Activated T-cell treated with anti-CD3 and anti-CD28 coated beads, Interleukin-2, amount 50 U/mL, for 48 hours (primary cell): ENCODE measurements at places on chromosomes 16 and 17.

GRCh38 chr17:15931394-15931793, 13.5 kb upstream of the ADORA2B start:
- DNase-seq: no peak

- DNase-seq: no peak
Observed at GRCh38 chr16:67975321-67976105, 4.8 kb downstream of the DPEP3 start.

DNA sequence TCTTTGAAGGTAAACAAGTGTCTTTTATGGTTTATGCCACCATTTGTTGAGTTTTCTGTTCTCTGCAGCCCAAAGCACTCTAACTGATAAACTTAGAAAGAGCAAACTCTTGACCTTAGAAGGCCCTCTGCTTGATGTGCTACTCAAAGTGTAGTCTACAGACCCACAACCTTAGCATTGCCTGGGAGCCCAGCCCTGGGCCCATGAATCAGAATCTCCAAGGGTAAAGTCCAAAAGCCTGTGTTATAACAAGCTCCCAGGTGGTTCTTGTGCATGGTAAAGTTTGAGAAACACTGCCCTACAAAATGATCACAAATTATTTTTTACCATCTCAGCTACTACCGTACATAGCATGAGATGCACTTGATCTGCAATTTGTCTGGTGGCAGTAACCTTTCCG, 6.0 kb downstream of the TOX3 start:
- no peak for DNase-seq

DNA sequence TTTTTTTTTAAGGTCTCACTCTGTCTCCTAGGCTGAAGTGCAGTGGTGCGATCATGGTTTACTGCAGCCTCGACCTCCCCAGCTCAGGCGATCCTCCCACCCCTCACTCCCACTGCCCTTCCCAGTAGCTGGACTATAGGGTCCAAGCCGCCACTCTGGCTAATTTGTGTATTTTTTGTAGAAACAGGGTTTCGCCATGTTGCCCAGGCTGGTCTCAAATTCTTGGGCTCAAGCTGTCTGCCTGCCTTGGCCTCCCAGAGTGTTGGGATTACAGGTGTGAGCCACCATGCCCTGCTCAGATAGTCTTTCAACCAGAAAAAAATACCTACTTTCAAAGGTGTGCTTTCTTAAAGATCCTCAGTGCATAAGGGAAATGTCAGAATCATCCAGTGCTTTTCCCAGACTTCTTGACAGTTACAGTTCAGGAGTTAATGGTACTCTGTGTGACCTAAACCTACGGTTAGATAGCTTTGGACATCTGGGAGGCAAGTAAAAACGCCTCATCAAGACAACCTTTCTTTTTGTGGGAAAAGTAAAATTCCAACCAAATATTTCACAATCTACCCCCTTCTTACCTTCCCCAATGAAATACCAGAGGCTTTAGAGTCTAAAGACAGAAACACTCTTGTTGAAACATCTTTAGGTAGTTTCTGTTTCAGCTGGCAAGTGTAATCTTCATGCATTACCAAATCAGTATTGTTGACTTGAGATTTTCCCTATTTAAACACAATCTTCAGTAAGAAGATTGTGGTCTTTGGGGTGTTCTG, 6.8 kb downstream of the RSPRY1 start:
- no peak for DNase-seq

DNA sequence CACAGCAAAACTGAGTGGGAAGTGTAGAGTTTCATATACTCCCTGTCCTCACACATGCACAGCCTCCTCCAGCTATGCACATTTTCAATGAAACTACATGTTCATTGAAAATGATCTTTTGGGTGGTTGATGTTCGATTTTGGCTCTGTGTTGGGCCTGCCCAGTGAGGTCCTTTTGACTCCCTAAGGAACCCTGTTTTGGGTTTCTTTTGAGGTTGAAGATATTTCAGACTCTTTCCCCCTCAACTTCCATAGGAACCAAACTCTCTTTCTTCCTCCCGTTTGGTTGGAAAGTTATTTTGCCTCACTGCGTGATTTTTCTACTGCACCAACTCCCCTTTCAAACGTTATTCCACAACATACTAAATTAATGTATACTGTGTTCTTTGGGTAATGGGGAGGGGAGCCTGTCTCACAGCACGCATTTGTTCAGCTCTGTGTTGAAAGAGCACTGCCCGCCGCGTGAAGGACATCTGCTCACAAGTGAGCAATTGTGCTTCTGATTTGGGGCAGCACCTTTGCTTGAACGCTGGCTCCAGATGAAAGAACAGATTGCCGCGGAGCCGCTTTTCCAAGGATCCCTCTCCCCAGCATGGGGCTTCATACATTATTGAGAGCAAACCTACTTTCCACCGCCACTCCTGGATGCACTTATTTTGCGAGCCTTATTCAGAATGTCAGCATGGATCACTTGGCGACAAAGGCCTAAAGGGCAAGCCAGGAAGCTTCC, 385.9 kb downstream of the WWOX start:
- DNase-seq: no peak

GRCh38 chr17:52138350-52138749, 20.2 kb downstream of the CA10 start:
- no peak for DNase-seq

- no peak for DNase-seq
Observed at GRCh38 chr16:71373073-71373472, 14.6 kb downstream of the CALB2 start.

GRCh38 chr17:32174889-32175288, 32.6 kb downstream of the RHOT1 start:
- DNase-seq: no peak

DNA sequence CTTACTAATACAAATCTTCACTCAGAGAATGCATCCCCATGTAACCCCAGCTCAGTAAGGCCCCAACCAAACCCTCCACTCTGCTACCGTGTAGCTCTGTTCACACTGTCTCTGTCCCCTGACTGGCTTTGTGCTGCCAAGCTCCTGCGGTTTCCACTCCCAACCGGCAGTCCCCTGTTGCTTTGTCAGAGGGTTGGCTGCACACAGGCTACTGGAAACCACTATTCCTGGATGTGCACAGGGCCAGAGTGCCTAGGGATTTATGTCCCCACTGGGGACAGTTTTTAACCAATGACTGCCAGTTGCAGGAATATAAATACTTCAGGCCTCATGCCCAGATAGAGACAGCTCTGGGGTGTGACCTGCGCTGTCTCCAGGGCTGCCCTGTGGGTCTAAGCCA, 157.1 kb upstream of the C16orf82 start:
- DNase-seq: no peak

- DNase-seq: peak; percentile 37
Observed at GRCh38 chr17:6753006-6753445, 2.8 kb upstream of the XAF1 start.

GRCh38 chr17:38724337-38724988, 5.7 kb upstream of the CISD3 start:
- no peak for DNase-seq

DNA sequence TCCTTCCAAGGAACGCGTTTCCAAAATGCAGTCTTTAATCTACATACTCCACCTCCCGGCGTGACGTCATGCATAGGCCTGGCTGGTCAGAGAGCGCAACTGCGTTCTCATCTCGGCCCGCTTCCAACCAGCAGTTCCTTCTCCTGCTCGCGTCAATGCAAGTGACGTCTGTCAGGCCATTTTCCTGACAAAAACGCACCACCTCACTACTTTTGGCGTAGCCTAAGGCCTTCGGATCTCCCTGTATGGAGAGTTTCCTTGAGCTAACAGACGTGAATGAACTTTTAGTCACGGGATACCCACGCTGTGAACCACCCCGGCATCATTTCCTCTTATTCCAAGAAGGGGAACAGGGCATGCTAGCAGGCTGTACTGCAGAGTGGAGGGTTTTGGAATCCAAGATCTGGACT, 25.0 kb downstream of the TEX14 start:
- peak; percentile 31 for DNase-seq

DNA sequence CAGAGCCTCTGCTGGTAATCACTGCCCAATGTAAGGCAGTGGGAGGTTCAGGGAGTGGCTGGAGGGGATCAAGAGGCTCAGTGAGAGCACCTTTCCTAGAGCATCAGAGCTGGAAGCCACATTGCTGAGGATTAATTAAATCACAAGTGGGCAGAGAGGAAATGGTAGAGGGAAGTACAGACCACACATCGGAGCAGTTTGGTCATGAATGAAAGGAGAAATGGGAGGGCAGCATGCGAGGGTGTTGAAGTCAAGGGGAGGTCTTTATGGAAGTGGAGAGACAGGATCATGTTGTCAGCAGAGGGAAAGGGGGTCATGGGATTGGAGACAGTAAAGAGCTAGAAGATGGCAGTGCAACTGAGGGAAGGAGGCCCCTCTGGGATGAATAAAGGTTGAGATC, 2.3 kb downstream of the CCL17 start:
- DNase-seq: no peak

DNA sequence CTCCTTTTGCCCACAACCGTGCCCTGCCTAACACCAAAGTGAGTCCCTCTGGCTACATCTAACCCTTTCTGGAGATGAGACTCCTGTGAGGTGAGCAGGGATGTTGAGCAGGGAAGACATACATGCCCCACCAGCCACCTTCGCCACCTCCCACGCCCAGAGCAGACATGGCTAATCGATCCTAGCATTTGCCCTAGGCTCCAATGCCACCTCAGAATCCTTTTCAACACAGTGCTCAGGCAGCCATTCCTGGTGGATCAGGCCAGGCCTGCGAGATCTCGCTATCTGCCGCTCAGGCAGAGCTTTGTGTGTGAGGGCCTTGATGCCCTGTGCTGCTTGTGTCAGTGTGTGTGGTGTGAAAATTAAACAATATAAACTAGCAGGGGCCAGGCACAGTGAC, 21.0 kb downstream of the SCGB1C2 start:
- DNase-seq: no peak

DNA sequence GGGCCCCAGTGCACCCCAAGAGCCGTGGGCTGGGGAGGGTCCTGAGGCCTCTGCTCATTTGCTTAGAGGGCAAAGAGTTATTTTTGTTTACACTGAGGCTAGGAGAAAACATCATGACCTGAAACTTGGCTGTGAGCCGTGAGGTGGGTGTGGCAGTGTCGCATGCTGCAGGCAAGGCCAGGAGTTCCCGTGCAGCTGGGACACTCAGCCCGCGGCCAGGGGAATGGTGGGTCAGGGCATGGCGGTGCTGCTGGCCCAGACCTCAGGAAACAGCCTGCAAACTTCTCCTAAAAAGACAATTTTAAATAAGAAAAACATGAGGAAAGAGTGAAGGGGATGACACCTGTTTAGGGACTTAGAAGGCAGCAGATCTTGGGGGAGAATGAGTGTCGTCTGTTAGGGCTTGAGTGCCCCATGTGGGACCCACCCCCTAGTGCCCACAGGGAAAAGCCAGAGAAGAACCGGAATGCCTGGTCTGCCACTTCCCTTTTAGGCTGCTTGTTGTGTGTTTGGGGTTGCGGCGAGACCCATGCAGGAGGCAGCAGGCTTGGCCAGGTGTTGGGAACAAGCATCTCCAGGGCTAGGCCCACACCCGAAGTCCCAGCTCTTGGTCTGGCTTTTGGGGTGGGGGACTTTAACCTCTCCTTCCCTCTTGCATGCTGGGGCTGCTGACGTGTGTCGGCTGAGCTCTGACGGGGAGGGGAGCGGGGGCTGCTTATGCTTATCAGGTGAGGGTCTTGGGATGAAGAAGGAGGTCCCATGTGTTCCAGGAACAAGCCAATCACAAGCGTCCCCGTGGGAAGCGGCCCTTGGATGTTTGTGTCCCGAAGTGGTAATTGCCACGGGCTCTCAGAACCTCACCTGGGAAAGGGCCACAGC, 80.9 kb upstream of the GNG13 start:
- no peak for DNase-seq
